ENCODE measurements at places on chromosomes 1 and 21. TPM values are rescaled to one million over a fixed set of nuclear protein-coding genes. Genes with fewer than 3 reads are reported as not detected.

The ATP1A2 gene
- total RNA-seq: 15.0 TPM

The COL8A2 gene
- total RNA-seq: 4.1 TPM

The CD160 gene
- not detected for total RNA-seq

The C8B gene
- not detected for total RNA-seq

The C1orf105 gene
- total RNA-seq: not detected

The NMNAT1 gene
- total RNA-seq: 3.5 TPM

The ERG gene
- 10.1 TPM for total RNA-seq

The RSPH1 gene
- total RNA-seq: 1.5 TPM

The PLPPR4 gene
- 0.05 TPM for total RNA-seq

The DNASE2B gene
- not detected for total RNA-seq

The FALEC gene
- 0.86 TPM for total RNA-seq

The S100A12 gene
- total RNA-seq: 2.4 TPM

The ANKRD35 gene
- total RNA-seq: 6.5 TPM

The SEMA6C gene
- total RNA-seq: 14.7 TPM

The CYP4A11 gene
- total RNA-seq: 4.0 TPM

The COL18A1 gene
- total RNA-seq: 268 TPM

The FCER1A gene
- not detected for total RNA-seq

The DIO1 gene
- not detected for total RNA-seq

The CNKSR1 gene
- 5.6 TPM for total RNA-seq

The CHRM3 gene
- 35.7 TPM for total RNA-seq

The CLCA1 gene
- total RNA-seq: 0.07 TPM

The TTC39A gene
- total RNA-seq: 1.1 TPM

The SLC9C2 gene
- 0.48 TPM for total RNA-seq

The WDR64 gene
- 0.48 TPM for total RNA-seq

The OR2T11 gene
- not detected for total RNA-seq

The PTAFR gene
- 1.5 TPM for total RNA-seq

The HHAT gene
- total RNA-seq: 9.9 TPM

The ANXA9 gene
- total RNA-seq: 0.43 TPM

The CLCNKB gene
- 0.83 TPM for total RNA-seq

The SYCP1 gene
- not detected for total RNA-seq

All from ovary (tissue), 10 donors.